ENCODE measurements at places on chromosomes 13 and 19. TPM values are rescaled to one million over a fixed set of nuclear protein-coding genes. Genes with fewer than 3 reads are reported as not detected.

Gene KLK7
- total RNA-seq = not detected

GRCh38 chr13:28204690-28205443 is 66.5 kb downstream of the PAN3 start:
- H3K4me3 ChIP-seq = no peak overlapping the region
- no peaks in the 10 kb centered on the region for H3K27me3 ChIP-seq
- DNase-seq = no peak
- H3K4me1 ChIP-seq = no peaks in the 10 kb centered on the region

DNA sequence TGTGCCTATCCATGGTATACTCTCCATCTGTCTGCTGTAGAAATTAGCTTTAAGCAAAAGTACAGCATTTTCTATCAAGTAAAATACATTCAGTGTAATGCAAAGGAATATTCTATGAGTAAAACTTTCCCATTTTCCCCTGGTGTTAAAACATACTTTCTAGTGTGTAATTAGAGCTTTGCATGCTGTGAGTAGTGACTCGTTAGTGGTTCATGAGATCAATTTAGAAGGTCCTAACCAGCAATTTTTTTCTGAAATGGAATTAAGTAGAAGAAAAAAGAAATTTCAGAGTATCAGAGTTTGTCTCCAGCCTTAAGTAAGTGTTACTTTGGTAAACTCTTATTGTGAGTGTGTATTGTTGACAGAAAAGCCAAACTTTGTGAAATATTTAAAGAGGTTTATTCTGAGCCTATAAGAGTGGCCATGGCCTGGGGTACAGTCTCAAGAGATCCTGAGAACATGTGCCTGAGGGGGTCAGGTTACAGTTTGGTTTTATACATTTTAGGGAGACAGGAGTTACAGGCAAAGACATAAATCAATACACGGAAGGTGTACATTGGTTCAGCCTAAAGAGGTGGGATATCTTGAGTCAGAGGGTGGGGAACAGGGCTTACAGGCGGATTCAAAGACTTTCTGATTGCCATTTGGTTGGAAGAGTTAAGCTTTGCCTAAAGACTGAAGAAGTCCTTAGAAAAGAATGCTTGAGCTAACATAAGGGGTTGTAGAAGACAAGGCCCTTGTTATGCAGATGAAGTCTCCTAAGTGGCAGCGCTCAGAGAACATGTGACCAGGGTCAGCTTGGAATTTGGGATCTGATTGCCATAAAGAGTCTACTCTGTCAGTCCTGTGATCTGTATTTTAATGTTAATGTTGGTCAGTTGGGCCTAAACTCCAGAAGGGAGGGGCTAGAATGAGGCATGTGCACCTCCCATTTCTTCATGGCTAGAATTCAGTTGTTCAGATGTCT is 25.5 kb downstream of the FAM187B start:
- no peak overlapping the region for H3K4me3 ChIP-seq
- peaks cover 26% of the 10 kb centered on the region for H3K4me1 ChIP-seq
- DNase-seq = no peak
- H3K27me3 ChIP-seq = no peaks in the 10 kb centered on the region
- no peak overlapping the region for H3K27ac ChIP-seq

DNA sequence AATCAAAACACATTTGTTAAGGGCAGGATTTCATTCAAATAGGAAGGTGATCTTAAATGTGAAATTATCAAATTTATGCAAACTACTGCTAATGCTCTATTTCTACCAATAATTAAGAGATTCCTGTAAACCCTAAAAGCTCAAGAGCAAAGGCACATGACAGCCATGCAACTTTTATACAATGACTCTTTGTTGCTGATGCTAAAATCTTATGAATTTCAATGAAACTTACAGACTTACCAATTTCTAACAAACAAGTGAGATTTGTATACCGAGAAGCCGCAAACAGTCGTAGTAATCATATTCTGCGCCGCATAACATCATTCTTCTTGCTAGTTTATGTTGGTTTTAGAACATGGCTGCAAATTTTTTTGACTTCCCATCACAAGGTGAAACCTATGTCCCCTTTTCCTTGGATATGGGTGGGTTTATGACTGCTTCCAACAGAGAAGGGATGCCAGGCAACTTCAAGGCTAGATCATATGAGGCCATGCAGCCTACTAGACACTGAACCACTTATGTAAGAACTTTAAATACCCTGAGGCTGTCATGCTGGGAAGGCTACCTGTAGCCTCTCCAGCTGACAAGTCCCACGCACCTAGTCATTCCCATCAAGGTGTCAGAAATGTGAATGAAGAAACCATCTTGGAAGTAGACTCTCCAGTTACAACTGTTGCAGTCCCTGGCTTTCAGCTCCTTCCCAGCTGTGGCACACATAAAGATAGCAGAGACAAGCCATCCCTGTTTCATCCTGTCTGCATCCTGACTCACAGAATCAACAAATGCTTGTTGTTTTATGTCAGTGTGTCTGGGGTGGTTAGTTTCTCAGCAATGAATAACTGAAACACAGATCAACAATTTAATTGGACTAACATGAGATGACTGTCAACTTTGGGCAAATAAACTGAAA is 42.0 kb downstream of the LNX2 start:
- H3K4me3 ChIP-seq = no peak overlapping the region
- H3K4me1 ChIP-seq = no peaks in the 10 kb centered on the region
- no peaks in the 10 kb centered on the region for H3K27me3 ChIP-seq
- H3K27ac ChIP-seq = no peak overlapping the region
- DNase-seq = no peak

- no peaks in the 10 kb centered on the region for H3K36me3 ChIP-seq
- DNase-seq = no peak
- no peaks in the 10 kb centered on the region for H3K4me1 ChIP-seq
- no peak overlapping the region for H3K27ac ChIP-seq
- H3K27me3 ChIP-seq = no peaks in the 10 kb centered on the region
- no peak overlapping the region for H3K4me3 ChIP-seq
Observed at GRCh38 chr13:102225892-102226291, 176.0 kb downstream of the FGF14 start.

GRCh38 chr19:14434543-14435319 is 1.6 kb downstream of the PKN1 start:
- peaks cover 39% of the 10 kb centered on the region for H3K4me1 ChIP-seq
- peak; percentile 59 for DNase-seq
- no peak overlapping the region for H3K4me3 ChIP-seq
- H3K27me3 ChIP-seq = peaks cover 18% of the 10 kb centered on the region
- H3K27ac ChIP-seq = peak overlapping the region; percentile 88

All from transverse colon (tissue), 4 donors.